ENCODE measurements at places on chromosomes 13 and 19.

- H3K36me3 ChIP-seq: no peaks in the 10 kb centered on the region
- no peak overlapping the region for H3K27ac ChIP-seq
- H3K4me1 ChIP-seq: no peaks in the 10 kb centered on the region
- no peak overlapping the region for H3K4me3 ChIP-seq
- DNase-seq: no peak
These were observed 518.5 kb downstream of the FGF9 start for GRCh38 chr13:22189176-22190048.

GRCh38 chr19:49985871-49986270 is 24.9 kb upstream of the SIGLEC11 start:
- H3K4me1 ChIP-seq: no peaks in the 10 kb centered on the region
- peaks cover 49% of the 10 kb centered on the region for H3K36me3 ChIP-seq
- H3K27me3 ChIP-seq: no peaks in the 10 kb centered on the region
- H3K27ac ChIP-seq: no peak overlapping the region

DNA sequence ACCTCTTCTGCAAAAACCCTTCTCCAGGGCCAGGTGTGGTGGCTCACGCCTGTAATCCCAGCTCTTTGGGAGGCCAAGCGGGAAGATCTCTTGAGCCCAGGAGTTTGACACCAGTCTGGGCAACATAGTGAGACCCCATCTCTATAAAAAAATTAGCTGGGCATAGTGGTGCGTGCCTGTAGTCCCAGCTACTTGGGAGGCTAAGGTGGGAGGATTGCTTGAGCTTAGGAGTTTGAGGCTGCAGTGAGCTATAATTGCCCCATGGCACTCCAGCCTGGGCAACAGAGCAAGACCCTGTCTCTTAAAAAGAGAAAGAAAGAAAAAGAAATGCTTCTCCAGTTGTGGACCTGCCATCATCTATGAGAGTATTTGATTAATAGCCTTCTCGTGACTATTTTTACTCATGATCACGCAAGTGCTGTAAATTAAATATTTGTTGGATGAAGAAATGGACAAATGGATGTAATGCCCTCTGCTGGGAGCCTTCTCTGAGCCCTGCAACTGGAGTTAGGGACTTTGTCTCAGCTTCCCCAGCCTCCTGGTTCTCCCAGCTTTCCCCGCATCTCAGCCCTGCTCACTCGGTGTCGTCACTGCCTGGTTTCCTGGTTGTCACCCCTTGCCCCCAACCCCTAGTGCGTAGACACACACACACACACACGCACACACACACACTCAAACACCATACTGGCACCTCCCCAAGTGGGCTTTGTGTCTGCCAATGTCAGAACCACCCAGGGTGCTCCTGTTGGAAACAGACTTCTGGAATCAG is 12.2 kb downstream of the WIZ start:
- no peaks in the 10 kb centered on the region for H3K4me1 ChIP-seq
- DNase-seq: no peak
- no peaks in the 10 kb centered on the region for H3K36me3 ChIP-seq
- no peak overlapping the region for H3K27ac ChIP-seq
- H3K27me3 ChIP-seq: no peaks in the 10 kb centered on the region

- no peak overlapping the region for H3K27ac ChIP-seq
- no peaks in the 10 kb centered on the region for H3K27me3 ChIP-seq
- H3K36me3 ChIP-seq: no peaks in the 10 kb centered on the region
- no peak overlapping the region for H3K4me3 ChIP-seq
- H3K4me1 ChIP-seq: no peaks in the 10 kb centered on the region
- DNase-seq: peak; percentile 6
These were observed 225.9 kb downstream of the OLFM4 start for GRCh38 chr13:53254500-53254899.

Measured in thymus (tissue), 14 donors.